ENCODE measurements at places on chromosomes 1 and 21.

GRCh38 chr1:89954401-89954800 lies 40.5 kb upstream of the ZNF326 start:
- DNase-seq = no peak

- no peak for DNase-seq
These were observed 29.0 kb downstream of the GREM2 start for GRCh38 chr1:240582953-240583352.

- DNase-seq = no peak
These were observed 49.6 kb upstream of the IRF2BP2 start for GRCh38 chr1:234659538-234659937.

GRCh38 chr21:43278766-43279577 lies 110.2 kb downstream of the CRYAA start:
- no peak for DNase-seq

- no peak for DNase-seq
These were observed 24.2 kb upstream of the CD34 start for GRCh38 chr1:207935166-207935583.

DNA sequence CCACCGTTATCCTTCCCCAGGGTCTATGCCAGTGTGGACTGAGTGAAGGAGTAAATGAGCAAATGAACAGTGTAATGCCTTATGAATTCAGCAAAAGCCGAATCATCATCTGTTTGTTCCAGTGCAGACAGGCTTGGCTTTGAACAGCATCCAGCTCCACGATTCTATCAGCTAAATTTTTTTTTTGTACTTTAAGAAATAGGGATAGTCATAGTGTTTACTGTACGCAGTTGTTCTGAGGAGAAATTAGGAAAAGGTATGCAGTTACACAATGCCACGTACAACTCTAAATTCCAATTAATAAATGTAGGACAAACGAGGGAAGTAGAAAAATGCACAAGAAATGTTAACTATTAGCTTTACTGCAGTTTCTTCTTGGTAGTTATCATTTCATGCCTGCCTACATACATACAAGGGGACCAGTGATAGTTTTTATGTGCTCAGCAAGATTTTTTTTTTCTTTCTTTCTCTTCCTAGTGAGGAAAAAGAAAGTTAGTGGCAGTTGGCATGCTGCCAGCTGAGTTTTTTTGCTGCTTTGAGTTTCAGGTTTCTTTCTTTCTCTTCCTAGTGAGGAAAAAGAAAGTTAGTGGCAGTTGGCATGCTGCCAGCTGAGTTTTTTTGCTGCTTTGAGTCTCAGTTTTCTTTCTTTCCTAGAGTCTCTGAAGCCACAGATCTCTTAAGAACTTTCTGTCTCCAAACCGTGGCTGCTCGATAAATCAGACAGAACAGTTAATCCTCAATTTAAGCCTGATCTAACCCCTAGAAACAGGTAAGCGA lies at the start of gene IFI44L:
TSS of gene IFI44L (plus strand) at position 646 of the 777 bp plus-strand sequence. CDS start 7,468 bp downstream, outside the sequence.
- DNase-seq = peak; percentile 15

- DNase-seq = no peak
These were observed 264.6 kb upstream of the B3GALT2 start for GRCh38 chr1:193451001-193451400.

- no peak for DNase-seq
These were observed 643 bp downstream of the FNDC5 start for GRCh38 chr1:32869923-32870614.

- no peak for DNase-seq
These were observed 123.2 kb downstream of the NR5A2 start for GRCh38 chr1:200150721-200151120.

DNA sequence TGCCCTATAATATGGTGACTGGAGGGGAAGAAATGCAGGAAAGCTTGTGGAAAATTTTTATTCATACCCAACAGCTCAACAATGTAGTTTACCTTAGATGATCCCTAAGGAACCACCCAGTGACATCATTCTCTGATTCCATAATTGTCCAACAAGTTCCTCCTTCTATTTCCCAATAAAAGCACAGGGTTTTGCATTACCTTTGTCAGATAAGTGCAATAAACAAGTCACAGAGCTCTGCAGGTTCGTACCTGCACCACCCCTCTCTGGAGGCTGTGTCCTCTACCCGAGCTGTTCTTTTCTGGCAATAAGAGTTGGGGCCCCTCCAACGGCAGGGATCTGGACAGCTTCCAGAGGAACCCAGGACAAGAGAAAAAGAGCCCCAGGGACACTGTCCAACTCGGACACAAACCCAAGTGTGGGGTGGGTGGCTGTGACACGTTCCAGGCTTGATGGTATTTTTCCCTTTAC lies 38.8 kb downstream of the RCAN1 start:
- DNase-seq = no peak
